Suppressor macrophage treated with lipopolysaccharide for 4 hours (primary cell): ENCODE measurements at places on chromosomes 3 and 15.
A peak's percentile ranks its signal among the peaks of the same experiment; 100 is the strongest.

DNA sequence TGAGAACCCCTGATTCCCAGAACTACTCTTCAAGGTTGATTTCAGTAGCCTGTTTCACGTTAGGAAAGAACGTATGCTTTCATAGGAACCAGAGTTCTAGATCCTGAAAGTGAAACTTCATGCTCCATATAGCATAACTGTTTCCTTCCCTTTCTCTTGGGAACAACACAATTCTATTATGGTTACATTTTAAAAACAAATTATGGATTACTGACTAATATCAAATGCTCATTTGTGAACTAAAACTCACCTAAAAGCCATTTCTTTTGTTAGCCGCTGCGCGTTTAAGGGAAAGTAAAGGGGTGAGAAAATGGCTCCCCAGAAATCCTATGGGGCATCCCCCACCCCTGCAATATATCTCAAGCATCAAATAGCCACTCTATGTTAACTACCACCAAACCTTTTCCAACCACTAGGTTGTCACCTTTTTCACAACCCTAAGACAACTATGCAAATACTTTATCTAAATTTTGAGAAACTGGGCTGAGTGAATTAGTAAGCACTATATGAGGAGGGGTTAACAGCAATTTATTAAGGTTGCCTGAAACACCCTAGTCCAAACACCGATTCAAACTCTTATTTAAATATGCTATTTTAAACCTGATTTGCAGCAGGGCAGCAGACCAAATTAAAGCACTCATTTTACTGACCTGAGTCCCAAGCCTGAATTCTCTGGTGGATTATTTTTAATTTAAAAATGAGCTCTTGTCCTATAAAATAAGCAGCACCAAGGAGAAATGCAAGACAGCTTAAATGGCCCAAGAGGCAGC lies 2.4 kb downstream of the SIAH2 start:
- peak; percentile 65 for DNase-seq

DNA sequence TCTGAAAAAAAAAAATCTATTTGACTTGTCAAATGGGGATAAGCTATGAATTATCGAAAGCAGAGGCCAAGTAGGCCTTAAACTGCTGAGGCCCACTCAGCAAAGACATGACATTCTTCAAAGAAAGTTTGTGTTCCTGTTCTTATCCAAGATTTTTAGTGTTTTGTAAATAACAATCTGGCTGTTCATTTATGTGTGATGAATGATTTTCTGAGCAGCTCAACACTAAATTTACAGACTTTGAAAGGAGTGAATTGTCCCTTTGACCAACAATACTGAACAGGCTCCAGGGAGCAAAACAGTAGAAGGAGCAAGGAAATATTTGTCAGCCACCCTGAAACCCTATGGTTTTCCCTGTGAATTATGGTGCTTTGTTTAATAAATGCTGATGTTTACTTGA lies 512.6 kb upstream of the NAALADL2 start:
- DNase-seq, result no peak

- DNase-seq, result no peak
Measured at GRCh38 chr3:71518089-71518488, 65.4 kb downstream of the FOXP1 start.

DNA sequence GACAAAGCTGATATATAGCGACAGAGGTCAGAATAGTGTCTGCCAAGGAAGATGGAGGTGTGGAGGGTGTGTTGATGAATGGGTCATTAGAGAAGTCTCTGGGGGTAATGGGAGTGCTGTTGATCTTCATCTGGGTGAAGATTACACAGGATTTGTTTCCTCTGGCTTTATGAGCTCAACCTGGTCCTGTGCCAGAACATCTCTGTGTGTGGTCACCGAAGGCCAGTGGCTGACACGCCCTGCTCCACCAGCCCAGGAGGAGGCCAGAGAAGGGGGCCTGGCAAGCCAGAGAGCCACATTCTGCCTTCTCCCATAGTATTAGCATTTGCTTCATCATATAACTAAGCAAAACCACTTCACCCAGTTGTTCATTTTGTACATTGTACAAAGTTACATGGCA lies 121.1 kb downstream of the ZNF621 start:
- DNase-seq, result no peak

DNA sequence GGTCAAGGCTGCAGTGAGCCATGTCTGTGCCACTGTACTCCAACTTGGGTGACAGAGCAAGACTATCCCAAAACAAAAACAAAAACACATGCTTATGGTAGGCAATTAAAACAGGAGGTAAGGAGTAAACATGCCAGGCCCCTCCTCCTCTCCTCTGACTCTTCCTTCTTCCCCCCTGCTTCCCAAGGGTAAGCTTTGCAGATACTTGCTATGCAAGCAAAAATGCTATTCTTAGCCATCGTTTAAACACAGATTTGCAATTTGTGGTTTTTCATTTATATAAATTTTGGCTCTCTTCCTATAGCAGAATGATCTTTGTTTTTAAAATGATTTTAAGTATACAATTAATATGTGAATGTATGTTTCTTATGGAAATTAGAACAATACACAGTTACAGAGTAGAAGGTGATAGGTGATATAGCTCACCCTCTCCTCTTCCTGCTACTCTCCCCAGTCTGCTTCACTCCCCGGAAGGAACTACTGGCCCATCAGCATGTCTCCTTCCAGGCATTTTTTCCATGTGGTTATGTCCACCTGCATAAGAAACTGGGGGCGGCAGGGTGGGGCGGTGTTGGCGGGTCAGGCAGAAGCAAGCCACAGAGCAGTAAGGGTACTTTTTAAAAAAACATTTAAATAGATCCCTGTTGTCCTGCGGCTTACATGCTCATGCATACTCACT lies 42.1 kb downstream of the IGF1R start:
- DNase-seq, result no peak

DNA sequence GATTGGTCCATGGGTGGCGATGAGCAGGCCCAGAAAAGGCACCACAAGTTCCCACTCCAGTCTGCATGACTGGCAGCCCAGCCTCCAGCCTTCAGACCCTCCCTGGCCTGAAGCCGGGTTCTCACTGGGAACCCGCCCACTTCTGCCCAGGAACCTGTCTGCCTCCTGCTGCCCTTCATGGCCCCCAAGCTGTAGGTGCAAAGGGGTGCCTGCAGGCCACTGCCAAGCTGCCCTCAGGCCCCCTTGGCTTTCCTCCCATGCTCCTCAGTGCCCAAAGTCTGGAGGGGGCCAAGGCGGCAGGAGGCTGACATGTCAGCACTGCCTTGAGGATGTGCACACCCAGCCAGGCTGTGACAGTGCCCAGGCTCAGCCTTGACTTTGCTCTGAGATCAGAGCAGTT lies 488.5 kb upstream of the THBS1 start:
- no peak for DNase-seq

- no peak for DNase-seq
Measured at GRCh38 chr3:23000371-23000770, 202.8 kb upstream of the UBE2E2 start.

GRCh38 chr15:35669432-35670045 lies 123.6 kb upstream of the DPH6 start:
- no peak for DNase-seq

GRCh38 chr3:184050217-184050847 lies 2.5 kb upstream of the HTR3C start:
- no peak for DNase-seq

DNA sequence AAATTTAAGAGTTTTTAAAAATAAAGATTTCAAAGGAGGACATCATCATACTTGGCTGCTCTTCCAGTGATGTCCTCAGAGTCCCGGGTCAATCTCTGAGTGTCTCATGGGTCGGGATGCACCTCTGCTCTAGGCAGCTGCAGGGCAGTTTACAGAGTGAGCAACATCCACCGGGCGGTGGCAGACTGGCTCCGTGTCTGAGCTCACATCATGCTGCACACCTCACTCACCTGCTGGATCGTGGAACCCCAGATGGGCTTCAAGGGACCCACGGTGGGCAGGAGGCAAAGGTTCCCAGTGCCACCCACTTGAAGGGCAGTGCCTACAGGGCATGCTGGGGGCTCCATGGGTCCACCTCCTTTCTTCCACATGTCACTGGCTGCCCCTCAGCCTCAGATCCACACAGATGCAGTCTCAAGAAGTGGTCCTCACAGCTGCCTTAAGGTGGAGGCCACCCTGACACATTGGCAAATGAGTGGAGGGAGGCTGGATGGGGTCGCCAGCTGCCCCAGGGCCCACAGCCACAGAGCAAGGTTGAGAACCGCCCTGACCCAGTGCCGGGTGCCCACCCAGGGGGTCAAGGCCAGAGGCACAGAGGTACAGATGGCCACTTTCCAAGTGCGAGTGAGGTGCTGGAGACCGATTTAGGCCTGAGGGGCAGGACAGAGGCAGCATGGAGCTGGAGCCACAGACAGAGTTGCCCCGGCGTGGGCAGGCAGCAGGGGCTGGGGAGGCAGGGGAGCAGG lies 25.2 kb downstream of the CYFIP1 start:
- no peak for DNase-seq

DNA sequence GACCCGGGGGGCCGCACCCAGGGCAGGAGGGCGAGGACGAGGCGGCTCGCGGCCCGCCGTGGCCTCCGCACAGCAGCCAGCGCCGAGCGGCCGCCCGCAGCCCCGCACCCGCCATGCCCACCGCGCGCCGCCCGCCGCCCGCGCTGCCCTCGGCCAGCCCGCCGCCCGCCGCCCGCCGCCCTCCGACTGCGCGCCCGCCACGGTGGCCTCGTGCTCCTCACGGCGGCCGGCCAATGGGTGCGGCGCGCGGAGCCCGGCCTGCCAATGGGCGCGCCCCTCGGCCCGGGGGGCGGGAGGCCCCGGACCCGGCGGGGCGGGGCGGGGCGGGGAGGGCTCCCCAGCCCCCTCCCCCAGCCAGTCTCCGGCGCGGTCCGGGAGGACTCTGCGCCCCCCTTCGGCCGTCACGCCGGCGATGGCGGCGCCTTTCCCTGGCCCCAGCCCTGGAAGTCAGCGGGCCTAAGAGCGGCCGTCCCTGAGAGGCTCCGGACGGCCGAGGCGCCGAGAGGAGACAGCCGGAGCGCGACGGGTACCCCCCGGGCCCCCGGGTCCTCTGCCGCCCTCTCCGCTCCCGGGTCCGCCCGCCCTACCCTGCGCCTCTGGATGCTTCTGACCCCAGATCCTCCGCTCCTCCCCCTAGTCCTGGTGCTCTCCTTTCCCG lies at the start of gene NT5DC2:
Gene NT5DC2, minus strand, starts transcription at position 235 of the 658 bp plus-strand sequence. Its CDS starts 120 bp downstream, at position 115.
- DNase-seq, result peak; percentile 83

DNA sequence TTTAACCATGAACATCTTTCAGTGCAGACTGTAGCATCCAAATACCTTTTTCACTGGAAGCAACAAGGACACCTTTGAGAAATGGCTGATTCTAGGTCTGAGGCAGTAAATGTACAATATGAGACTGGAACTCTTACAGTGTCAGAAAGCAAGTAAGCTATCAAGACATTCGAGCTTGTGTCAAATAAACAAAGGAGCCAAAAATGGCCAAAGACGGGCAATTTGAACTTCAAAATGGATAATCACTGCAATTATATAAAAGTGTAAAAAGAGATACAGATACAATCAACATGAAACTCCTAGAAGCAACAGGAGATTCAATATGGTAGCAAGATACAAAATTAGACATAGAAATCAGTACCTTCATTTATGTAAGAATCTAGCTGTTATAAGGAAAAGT lies 138.5 kb upstream of the CCDC54 start:
- no peak for DNase-seq

- peak; percentile 74 for DNase-seq
Measured at GRCh38 chr15:40046721-40047414, 7.9 kb upstream of the SRP14 start.

DNA sequence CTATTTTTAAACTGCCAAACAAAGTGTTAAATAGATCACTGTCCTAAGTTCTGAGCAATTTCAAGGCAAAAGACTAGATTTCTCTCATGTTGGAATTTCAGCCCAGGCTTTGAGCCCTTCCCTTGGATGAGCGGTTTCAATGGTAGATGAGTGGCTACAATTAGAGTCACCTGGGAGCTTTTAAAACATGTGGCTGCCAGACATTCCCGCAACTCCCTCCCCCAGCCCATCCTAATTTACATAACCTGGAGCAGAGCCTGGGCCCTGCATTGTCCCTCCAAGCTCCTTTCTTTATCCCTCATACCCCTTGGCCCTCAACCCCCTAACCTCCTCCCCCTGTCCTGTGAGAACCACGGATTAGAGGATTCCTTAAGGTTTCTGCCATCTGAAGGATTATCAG lies 357.5 kb upstream of the UMPS start:
- DNase-seq, result no peak

- no peak for DNase-seq
Measured at GRCh38 chr15:78052545-78052944, 25.0 kb downstream of the TBC1D2B start.

- no peak for DNase-seq
Measured at GRCh38 chr3:123105201-123106189, 38.7 kb downstream of the PDIA5 start.

- DNase-seq, result no peak
Measured at GRCh38 chr3:148828136-148828690, 602 bp downstream of the CPB1 start.
